Right lobe of liver (tissue), 6 donors: ENCODE measurements at places on chromosomes 1 and 21. TPM values are rescaled to one million over a fixed set of nuclear protein-coding genes. Genes with fewer than 3 reads are reported as not detected.

OR10Z1 gene
- total RNA-seq, result not detected

MYCL gene
- total RNA-seq, result 3.8 TPM

CELA3B gene
- not detected for total RNA-seq

TNFAIP8L2 gene
- total RNA-seq, result 1.4 TPM
